Activated CD4-positive, CD25-positive, alpha-beta regulatory T cell (primary cell): ENCODE measurements at places on chromosomes 16 and 17.

DNA sequence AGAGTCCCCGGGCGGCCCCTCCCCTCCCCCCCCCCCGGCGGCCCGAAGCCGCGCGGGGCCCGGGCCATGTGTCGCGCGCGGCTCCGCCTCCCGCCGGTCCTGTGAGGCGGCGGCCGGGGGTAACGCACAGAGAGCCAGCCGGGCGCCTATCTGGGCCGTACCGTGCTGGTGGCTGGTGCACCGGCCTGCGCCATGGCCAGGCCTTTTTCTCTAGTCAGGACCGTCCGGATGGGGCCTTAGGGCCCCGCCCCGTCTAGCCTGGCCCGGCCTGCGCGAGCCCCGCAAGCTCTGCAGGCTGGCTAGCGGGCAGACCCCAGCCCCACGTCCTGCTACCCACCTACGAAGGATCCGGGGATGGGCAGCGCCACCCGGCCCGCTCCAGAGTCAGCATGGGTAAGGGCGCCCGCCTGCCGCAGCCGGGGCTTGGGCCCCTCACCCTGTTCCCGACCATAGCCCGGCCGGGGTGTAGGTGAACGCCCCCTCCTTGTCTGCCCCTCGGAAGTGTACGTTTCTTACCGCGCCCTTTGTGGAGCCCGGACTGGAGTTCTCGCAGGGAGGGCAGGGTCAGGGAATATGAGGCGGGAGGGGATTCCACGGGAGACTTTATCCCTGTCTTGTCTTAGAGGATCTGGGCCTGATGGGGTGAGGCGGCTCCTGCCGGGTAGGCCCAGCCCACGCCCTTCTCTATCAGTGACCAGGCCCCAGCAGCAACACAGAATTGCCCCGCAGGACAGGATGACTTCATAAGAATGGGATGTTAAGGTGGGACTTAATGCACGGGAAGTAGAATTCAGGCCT lies at the start of gene CENPT:
Gene CENPT (minus strand): TSS at position 630 of the 798 bp plus-strand sequence. CDS start 13,834 bp downstream, outside the sequence.
- DNase-seq: no peak

DNA sequence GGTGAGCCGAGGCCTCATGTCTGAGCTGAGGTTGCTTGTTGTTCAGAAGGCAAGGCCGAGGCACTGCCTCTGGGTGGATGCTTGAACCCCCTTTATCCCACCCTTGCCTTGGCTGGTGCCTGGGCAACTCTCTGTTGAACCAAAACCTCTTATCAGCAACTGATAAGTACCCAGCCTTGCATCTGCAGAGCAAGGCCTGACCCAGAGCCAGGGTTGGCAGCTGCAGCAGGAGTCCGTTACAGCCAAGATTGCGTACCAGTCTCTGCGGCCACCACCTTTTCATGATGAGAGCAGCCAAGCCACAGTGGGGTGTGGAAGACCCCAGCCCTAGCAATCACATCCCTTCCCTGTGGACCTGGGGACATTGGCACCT lies 118.3 kb downstream of the RAB11FIP4 start:
- no peak for DNase-seq

DNA sequence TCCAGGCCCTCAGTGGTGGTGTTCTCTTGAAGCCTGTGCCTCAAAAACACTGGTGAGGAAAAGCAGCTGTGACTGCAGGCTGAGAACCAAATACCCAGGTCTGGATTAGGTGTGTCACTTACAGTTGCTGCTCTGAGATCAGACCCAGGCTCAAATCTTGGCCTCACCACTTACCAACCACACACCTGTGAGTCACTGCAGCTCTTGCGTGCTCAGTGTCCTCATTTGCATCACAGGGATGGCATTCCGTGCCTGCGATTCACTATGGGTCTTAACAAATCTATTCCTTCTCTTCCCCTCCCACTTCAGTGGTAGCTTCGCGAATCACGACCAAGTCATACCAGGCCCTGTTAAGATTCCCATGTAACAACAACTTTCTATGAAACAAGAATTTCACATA lies 233.4 kb upstream of the HSBP1 start:
- no peak for DNase-seq

GRCh38 chr17:32519228-32520103 lies 32.7 kb downstream of the CDK5R1 start:
- no peak for DNase-seq
